Fibroblast of lung (primary cell): ENCODE measurements at places on chromosomes 13 and 19. TPM values are rescaled to one million over a fixed set of nuclear protein-coding genes. Genes with fewer than 3 reads are reported as not detected.

LILRB1 gene
- total RNA-seq = not detected in 2 replicates

ZNF554 gene
- 4.9 and 5.8 TPM in 2 replicates for total RNA-seq

KANK2 gene
- 435 and 511 TPM in 2 replicates for total RNA-seq

ACTMAP gene
- 0.51 and 1.8 TPM in 2 replicates for total RNA-seq

KRTDAP gene
- total RNA-seq = not detected in 2 replicates

ZNF132 gene
- total RNA-seq = 9.5 and 14.5 TPM in 2 replicates

MRPL57 gene
- 18.0 and 29.4 TPM in 2 replicates for total RNA-seq
